ENCODE measurements at places on chromosomes 12 and 14. TPM values are rescaled to one million over a fixed set of nuclear protein-coding genes. Genes with fewer than 3 reads are reported as not detected.

SERPINA6 gene
- polyA plus RNA-seq = not detected

ARHGAP9 gene
- 0.25 TPM for polyA plus RNA-seq

SERPINA10 gene
- not detected for polyA plus RNA-seq

OR6C2 gene
- polyA plus RNA-seq = not detected

SMCO2 gene
- polyA plus RNA-seq = 0.33 TPM

SLC39A5 gene
- polyA plus RNA-seq = 0.11 TPM

TTC7B gene
- polyA plus RNA-seq = 65.5 TPM

MDGA2 gene
- polyA plus RNA-seq = not detected

MIP gene
- not detected for polyA plus RNA-seq

SSTR1 gene
- 2.2 TPM for polyA plus RNA-seq

CRY1 gene
- polyA plus RNA-seq = 11.4 TPM

CD163 gene
- not detected for polyA plus RNA-seq

TPPP2 gene
- not detected for polyA plus RNA-seq

VEZT gene
- 53.3 TPM for polyA plus RNA-seq

NUAK1 gene
- polyA plus RNA-seq = 39.7 TPM

KRT79 gene
- not detected for polyA plus RNA-seq

GUCY2C gene
- polyA plus RNA-seq = not detected

AACS gene
- polyA plus RNA-seq = 34.7 TPM

CLEC2A gene
- polyA plus RNA-seq = not detected

TAC3 gene
- not detected for polyA plus RNA-seq

KRT3 gene
- not detected for polyA plus RNA-seq

TC2N gene
- polyA plus RNA-seq = 0.08 TPM

AQP5 gene
- polyA plus RNA-seq = 2.7 TPM

WDR20 gene
- 12.2 TPM for polyA plus RNA-seq

SLCO1B1 gene
- not detected for polyA plus RNA-seq

JKAMP gene
- polyA plus RNA-seq = 160 TPM

TRIM9 gene
- polyA plus RNA-seq = not detected

FOXN4 gene
- not detected for polyA plus RNA-seq
